ENCODE measurements at places on chromosomes 16 and 17.

- DNase-seq = no peak
These were observed 13.7 kb downstream of the MXRA7 start for GRCh38 chr17:76696763-76697701.

DNA sequence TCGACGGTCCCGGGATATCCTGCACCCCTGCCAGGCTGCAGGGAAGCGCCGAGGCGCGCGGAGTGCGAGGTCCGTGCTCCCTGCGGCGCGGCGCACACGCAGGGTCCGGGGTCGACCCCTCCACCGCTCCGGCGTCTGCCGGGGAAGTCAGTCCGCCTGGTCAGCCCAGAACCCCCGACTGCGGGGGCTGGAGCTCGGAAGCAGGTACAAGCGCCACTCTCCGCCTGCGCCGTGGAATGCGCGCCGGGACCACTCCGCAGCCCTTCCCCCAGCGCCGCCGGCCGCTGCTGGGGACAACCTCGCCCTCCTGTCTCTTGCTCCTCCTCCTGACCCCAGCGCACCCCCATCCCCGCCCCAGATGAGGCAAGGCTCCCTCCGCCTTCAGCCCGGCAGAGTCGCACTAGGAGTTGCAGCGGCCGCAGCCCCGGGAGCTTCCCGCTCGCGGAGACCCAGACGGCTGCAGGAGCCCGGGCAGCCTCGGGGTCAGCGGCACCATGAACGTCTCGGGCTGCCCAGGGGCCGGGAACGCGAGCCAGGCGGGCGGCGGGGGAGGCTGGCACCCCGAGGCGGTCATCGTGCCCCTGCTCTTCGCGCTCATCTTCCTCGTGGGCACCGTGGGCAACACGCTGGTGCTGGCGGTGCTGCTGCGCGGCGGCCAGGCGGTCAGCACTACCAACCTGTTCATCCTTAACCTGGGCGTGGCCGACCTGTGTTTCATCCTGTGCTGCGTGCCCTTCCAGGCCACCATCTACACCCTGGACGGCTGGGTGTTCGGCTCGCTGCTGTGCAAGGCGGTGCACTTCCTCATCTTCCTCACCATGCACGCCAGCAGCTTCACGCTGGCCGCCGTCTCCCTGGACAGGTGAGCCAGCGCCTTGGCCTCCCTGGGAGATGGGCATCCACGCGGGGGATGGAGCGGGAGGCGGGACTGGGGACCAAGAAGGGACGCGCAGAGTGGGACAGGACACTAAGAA lies at the start of gene GALR2:
GALR2 (plus strand) TSS at position 392 of the 974 bp plus-strand sequence; CDS start at position 495, 103 bp downstream.
- no peak for DNase-seq

DNA sequence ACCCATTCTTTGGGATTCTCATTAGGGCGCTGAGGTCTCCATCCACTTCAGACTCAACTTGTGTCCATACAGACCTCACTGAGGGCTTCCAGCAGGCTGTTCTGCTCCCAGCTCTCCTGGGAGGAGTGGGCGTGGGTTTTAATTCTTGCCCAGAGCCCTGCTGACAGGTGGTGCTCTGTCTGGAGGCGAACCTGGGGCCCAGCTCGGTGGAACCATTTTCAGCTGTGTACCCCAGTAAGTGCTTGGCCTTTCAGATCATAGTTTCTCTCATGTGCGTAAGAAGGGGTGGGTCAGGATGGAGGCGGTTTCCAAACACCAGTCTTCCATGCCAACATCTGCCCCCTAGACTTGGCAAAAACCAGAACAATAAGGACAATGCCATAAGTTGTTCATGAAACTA lies 21.4 kb upstream of the NKD1 start:
- DNase-seq = no peak

GRCh38 chr17:77741109-77741508 lies 217.4 kb upstream of the TNRC6C start:
- DNase-seq = no peak

GRCh38 chr16:68848786-68849185 lies 5.5 kb downstream of the TANGO6 start:
- no peak for DNase-seq

GRCh38 chr17:65400701-65401100 lies 160.7 kb downstream of the AXIN2 start:
- no peak for DNase-seq

DNA sequence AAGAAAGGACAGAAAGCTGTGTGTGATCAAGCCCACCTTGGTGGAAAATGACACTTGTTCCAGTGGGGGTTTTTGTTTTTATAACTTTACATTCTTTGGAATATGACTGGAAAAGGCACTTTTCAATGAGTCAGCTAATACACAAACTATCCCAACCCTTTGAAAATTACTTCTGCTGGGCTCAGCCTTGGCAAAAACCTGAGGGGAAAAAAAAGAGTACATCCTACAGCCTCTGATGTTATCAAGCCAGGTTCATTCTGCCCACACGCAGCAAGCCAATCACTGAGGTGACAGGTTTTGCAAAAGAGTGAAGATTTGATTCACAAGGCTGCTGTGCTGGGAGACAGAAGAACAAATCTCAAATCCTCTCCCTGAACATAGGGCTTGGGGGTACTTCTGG lies 484.5 kb upstream of the ERCC4 start:
- DNase-seq = no peak

DNA sequence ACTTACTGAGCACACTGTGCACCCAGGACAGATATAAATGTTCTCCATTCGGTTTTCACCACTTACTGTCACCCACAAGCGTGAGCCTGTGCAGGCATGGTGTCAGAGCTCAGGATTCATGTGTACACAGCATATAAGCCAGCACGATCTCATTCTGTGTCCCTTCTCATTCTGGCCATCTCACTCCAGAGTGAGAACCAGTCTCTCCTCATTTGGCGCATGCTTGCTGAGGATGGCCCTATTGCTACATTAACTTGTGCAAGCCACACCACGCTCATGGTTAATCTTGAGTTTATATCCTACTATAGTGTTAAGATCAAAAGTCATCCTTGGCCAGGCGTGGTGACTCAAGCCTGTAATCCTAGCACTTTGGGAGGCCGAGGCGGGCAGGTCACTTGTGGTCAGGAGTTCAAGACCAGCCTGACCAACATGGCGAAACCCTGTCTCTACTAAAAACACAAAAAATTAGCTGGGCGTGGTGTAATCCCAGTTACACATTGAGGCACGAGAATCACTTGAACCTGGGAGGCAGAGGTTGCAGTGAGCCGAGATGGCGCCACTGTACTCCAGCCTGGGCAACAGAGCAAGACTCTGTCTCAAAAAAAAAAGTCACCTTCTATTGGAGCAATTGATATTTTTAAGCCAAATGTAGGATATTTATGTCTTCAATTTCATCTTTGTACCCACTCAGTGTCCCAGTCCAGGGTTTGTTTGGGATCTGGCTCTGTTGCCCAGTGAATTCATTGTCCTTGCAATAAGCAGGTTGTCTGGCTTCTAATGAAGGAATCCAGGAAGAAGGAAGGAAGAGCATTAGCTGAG lies 20.9 kb downstream of the SOCS1 start:
- DNase-seq = no peak

- no peak for DNase-seq
These were observed 338.0 kb downstream of the WWOX start for GRCh38 chr16:78437352-78437968.

- DNase-seq = no peak
These were observed 6.5 kb upstream of the LLGL1 start for GRCh38 chr17:18218756-18219415.

GRCh38 chr17:42342242-42343008 lies 45.8 kb downstream of the STAT3 start:
- DNase-seq = no peak

DNA sequence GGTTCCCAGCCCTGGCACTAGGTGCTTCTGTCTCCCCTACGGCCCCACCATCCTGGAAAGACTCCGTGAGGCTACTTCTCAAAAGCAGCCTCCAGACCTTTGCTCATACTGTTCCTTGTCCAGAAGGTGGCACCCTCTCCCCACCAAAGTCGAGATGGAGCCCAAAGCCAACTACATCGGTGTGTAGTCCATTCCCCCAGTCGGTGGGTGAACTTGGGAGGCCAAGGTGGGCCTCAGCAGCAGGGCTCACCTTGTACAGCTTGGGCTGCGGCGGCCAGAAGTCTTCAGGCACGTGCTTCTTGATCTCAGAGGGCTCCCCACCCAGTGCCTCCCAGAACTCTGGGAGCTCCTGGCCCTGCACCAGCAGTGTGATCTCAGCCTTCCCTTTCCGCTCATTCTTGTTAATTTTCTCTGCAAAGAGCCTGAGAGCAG lies 10.2 kb downstream of the FLII start:
- DNase-seq = no peak

- DNase-seq = no peak
These were observed 13.8 kb downstream of the NDUFAF8 start for GRCh38 chr17:81252987-81253329.

DNA sequence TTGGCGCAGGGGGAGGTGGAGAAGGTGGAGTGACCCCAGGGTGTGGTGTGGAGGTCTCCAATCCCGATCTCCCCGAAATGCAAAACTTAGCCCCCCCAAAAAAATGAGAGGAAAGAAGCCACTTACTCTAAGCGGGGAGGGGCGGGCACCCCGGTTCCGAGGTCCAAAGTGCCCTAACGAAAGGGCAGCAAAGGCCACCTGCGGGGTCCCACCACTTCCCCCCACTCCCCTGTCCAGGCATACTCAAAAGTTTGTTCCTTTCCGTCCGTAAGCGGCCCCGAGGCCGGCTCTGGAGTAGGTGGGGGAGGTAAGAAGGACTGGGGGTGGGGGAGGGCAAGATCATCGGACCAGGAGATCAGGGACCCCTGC lies 1.1 kb downstream of the TOX3 start:
- DNase-seq = no peak

DNA sequence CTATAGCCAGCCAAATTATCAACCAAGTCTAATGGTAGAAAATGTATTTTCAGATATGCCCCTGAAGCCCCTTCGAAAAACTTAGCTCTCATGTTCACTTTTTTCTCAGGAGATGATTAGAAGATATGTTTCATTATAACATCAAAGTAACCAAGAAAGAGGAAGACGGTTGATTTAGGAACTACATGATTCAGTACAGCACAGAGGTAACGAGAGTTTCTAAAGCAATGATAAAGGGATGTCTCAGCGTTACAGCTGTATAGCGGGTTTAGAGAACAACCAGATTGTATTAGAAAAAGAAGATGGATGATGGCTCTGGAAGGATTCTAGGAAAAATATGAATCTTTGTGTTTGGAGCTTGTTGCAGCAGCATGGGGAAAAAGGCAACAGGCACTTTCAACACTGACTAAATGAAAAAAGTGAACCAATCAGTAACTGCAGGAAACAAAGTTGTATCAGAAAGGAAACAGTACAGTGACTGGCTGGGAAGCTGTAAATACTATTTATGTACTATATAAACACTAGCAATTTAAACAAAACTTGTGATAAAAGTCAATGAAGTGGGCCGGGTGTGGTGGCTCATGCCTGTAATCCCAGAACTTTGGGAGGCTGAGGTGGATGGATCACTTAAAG lies 21.5 kb downstream of the MBTD1 start:
- DNase-seq = no peak

DNA sequence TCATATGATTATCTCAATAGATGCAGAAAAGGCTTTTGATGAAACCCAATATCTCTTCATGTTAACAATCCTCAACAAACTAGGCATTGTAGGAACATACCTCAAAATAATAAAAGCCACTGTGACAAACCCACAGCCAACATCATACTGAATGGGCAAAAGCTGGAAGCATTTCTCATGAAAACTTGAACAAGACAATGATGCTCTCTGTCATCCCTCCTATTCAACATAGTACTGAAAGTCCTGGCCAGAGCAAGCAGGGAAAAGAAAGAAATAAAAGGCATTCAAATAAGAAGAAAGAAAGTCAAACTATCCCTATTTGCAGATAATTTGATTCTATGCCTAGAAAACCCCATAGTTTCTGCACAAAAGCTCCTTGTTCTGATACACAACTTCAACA lies 999.2 kb upstream of the GOT2 start:
- no peak for DNase-seq

DNA sequence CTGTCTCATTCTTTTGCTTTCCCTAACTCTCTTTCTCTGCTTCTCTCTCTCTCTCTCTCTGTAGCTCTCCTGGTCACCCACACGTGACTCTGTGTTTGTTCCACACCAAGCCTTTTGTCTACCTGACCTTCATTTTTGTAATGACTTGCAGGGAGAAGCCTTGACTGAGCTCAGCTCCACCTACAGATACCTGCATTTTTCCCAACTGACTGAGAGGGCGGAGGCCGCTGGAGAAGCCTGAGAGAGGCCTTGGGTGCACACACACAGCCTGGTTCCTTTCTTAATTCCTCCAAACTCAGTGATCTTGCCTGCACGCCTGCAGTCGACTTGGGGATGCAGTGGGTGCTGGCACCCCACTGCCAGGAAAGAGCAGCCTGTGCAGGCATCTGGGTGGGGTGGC lies 68.8 kb downstream of the LYRM1 start:
- DNase-seq = no peak

GRCh38 chr17:18921912-18922451 lies 30.0 kb upstream of the SLC5A10 start:
- no peak for DNase-seq

DNA sequence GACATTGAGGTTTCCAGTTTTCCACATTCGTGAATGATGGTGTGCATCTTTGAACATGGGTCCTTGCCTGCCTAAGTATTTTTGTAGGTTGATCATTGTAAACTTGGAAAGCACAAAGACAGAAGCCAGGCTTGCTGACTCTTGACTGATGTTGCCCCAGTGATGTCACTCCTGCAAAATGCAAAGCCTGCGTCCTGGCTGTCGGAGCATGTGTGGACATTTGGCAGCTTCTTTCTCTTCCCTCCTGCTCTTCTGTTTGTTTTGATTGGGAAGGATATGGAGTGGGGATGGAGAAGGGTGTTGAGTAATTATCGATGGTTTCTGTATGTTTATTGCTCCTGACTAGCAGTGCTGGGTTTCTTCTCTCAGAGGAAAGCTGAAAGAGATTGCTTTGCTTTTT lies 3.2 kb downstream of the NDE1 start:
- no peak for DNase-seq

DNA sequence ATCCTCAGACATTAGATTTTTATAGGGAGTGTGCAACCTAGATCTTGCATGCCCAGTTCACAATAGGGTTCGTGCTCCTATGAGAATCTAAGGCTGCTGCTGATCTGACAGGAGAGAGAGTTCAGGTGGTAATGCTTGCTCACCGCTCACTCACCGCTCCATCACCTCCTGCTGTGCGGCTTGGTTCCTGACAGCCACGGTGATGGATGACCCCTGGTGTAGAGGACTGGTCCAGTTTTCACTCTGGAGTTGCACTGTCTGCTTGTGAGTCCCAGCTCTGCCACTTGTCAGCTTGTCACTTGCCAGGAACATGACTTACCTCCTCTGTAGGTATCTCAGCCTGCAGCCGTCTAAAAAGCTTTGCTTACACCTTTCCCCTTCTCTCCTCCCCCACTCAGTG lies 214.6 kb downstream of the SNX29 start:
- DNase-seq = no peak

GRCh38 chr17:6109536-6109935 lies 39.4 kb downstream of the WSCD1 start:
- DNase-seq = no peak

GRCh38 chr16:48300391-48300856 lies 53.1 kb upstream of the ABCC11 start:
- peak; percentile 75 for DNase-seq

GRCh38 chr17:42517516-42517915 lies 18.5 kb upstream of the NAGLU start:
- DNase-seq = peak; percentile 90

- DNase-seq = no peak
These were observed 46.9 kb upstream of the CDC42EP4 start for GRCh38 chr17:73358668-73359067.

GRCh38 chr17:18364166-18364565 lies 816 bp upstream of the SHMT1 start:
- DNase-seq = no peak

All from AG09309 (cell line).